ENCODE measurements at places on chromosomes 6 and 20.
A peak's percentile ranks its signal among the peaks of the same experiment; 100 is the strongest.

DNA sequence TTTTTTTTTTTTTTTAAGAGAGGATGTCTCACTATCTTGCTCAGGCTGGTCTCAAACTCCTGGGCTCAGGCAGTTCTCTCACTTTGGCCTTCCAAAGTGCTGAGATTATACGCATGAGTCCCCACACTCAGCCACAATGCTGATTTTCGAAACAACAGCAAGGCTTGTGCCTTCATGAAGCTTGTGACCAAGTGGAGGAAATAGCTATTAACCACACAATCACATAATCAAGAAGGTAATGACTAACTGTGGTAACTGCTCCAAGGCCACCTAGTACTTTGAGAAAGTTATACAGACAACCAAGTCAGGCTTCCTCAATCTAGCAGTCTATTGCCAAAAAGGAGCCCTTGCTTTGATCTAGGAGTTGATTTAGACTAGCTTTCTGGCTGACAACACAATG, 46.3 kb downstream of the SOD2 start:
- DNase-seq: peak; percentile 40

- DNase-seq: no peak
Measured at GRCh38 chr6:36924131-36924530, 30.4 kb upstream of the PI16 start.

- DNase-seq: no peak
Measured at GRCh38 chr20:58787211-58788005, 63.3 kb downstream of the GNAS-AS1 start.

GRCh38 chr6:163420289-163420614, 5.7 kb downstream of the QKI start:
- no peak for DNase-seq

DNA sequence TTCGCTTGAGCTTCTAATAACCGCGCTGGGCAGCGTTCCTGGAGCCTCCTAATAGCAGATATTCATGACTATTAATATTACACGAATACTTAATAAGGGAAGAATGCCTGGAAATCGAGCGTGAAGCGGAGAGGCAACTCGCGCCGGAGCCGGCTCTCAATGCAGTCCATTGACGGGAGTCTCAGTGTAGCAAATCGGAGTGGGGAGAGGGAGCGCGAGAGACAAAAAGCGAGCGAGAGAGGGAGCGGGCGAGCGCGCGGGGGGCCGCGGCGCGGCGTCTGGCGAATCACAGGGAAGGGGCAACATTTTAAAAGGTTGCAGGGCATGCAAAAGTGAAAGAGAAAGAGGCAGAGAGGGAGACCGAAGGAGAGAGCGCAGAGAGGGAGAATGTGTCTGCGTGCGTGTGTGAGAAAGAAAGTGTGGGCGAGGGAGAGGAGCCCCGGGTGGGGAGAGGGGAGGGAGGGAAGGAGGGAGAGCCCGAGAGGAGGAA, 2.9 kb downstream of the TFAP2A start:
- DNase-seq: peak; percentile 70

- DNase-seq: no peak
Measured at GRCh38 chr6:109291902-109292301, 90.4 kb downstream of the CD164 start.

DNA sequence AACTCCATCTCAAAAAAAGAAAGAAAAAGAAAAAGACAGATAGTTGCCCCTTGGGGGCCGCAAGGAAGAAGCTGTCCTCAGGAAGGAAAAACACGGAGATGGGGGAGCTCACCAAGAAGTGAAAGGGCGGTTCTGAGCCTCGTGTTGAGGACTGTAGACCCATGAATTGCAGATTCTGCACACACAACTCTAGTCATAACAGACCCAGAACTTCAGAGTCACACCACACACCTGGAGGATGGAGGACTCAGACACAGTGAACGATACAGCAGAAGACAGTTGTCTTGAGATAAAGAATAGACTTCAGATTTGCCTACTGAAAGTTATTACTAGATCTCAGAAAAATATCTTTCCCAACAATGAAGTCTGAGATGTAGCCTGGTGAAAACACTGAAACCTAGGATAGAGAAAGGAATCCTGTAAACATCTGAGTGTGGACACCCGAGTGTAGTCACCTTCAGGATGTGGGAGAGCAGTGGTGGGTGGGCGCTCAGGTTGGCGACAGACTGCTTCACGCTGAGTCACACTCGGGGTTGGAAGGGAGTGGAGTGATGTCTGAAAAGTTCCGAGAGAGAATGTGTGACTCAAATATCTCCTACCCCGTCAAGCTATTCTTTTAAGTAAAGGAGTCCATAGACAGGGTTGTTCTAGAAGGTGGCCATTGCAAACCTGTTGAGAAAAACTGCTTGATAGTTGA, 88.1 kb downstream of the MAP3K4 start:
- DNase-seq: peak; percentile 91

GRCh38 chr20:41249411-41250281, 67.9 kb downstream of the ZHX3 start:
- DNase-seq: peak; percentile 87

GRCh38 chr6:11433860-11434259, 103.7 kb upstream of the TMEM170B start:
- no peak for DNase-seq

DNA sequence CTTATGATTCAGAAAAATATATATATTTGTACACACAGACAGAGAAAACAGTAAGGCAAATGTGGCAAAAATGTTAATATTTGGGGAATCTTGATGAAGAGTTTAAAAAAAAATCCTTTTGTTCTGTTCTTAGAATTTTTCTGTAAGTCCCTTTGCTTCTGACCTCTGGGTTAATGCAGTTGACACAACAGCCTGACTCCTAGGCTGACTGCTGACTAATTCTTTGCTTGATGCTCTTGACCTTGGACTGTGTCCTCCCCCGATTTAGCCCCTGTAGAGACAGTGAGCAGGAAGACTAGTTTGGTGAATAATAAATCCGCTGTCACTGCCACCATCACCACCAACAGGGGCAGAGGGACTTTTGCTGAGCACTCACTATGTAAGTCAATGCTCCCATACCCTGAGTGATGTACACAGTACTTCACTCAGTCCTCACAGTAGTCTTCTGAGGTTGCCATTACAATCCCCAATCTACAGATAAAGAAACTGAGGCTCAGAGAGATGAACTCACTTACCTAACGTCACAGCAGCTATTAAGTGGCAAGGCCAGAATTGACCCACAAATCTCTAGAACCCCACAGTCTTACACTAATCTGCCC, 71.7 kb downstream of the SNX5 start:
- no peak for DNase-seq

- peak; percentile 7 for DNase-seq
Measured at GRCh38 chr20:13878566-13878965, 93.7 kb downstream of the NDUFAF5 start.

DNA sequence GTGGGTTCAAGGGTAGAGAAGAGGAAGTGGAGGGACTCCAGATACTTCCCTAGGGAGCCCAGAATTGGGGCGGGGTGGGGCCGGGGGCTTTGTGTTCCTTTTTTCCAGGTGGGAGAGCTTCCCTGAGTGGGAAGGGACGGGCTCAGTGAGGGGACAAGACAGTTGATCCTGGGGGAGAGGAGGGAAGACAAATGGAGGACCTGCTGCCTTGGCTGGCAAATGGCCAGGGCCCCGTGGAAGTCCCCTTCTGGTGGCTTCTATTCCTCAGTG, 2.6 kb downstream of the CTSZ start:
- no peak for DNase-seq

- DNase-seq: no peak
Measured at GRCh38 chr6:88890394-88890793, 73.0 kb downstream of the RNGTT start.

GRCh38 chr6:4350567-4351519, 215.5 kb upstream of the ECI2 start:
- peak; percentile 78 for DNase-seq

Measured in bronchial epithelial cell (primary cell).